ENCODE measurements at places on chromosomes 1 and 21.

- DNase-seq: no peak
Measured at GRCh38 chr1:202576816-202577215, 133.4 kb downstream of the SYT2 start.

GRCh38 chr1:171663854-171664575 lies 11.5 kb upstream of the MYOC start:
- DNase-seq: no peak

DNA sequence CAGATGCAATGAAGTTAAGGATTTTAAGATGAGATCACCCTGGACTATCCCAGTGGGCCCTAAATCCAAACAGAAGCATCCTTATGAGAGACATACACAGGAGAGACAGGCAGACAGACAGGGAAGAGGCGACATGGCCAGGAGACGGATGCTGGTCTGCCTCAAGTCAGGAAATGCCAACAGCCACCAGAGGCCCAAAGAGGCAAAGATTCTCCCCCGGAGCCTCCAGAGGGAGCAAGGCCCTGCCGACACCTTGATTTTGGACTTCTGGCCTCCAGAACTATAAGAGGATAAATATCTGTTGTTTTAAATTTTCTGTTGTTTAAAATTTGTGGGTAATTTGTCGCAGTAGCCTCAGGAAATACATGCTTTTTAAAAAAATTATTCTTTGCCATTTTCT lies 116.4 kb downstream of the GLIS1 start:
- no peak for DNase-seq

DNA sequence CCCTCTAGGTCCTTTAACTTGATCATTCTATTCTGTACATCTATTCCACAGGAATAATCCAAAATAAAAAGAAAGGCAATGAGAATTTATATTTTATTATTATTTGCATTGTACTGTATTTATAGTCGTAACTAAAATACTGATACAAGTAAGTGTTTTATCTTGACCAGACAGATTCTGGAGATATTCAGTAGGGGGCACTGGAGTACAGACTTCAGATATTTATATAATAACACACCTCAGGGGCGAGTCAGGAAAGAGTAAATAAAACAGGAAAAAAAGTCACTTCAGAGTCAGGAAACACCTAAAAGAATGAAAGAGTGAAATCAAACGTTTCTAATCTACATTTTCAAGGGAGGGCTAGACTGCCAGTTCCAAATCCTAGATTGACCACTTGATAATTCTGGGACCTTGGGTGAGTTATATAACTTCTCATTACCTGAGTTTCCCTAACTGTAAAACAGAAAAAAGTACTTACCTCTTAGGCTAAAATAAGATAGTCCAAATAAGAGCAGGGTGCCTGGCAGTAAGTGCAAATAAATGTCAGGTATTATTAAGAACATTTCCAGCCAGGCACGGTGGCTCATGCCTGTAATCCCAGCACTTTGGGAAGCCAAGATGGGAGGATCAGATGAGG lies 31.1 kb upstream of the MTF1 start:
- peak; percentile 34 for DNase-seq

- DNase-seq: no peak
Measured at GRCh38 chr21:46057710-46058241, 40.1 kb upstream of the COL6A2 start.

DNA sequence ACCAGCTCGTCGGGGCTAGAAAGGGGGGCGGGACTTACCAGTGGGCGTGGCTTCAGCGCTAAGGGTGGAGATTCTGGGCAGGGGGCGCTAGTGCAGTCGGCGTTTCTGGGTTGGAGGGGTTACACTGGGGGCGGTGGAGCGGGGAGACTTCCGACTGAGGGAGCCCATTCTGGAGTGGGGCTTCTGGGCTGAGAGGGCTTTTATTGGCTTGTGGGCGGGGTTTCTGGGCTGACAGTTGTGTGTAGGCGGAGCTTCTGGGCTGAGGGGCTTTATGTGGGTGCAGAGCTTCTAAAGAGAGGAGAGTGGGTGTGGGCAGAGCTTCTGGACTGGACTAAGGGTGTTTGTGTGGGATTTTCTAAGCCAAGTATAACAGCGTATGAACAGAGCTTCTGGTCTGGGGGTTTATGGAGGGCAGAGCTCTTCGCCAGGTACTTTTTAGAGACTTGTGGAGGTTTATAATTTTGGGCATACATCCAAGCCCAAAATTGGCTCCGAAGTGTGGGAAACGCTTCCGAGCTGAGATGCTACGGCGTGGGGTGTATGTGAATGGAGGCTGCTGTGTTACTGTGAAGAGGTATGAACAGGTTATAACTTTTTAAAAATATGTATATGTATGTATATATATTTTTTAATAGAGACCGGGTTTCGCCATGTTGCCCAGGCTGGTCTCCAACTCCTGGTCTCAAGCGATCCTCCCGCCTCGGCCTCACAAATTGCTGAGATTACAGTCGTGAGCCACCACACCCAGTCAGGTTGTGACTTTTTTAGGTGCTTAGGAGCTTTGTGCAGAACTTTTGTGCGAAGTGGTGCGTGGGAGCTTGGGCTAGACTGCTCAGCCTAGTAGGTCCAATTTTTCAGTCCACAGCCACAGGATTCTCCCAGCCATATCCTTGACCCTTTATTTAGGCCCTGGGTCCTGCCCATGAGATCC lies 825 bp downstream of the TMEM39B start:
- peak; percentile 85 for DNase-seq

- no peak for DNase-seq
Measured at GRCh38 chr1:91546876-91547275, 46.2 kb downstream of the CDC7 start.

- DNase-seq: no peak
Measured at GRCh38 chr1:112502826-112503225, 5.9 kb upstream of the WNT2B start.

DNA sequence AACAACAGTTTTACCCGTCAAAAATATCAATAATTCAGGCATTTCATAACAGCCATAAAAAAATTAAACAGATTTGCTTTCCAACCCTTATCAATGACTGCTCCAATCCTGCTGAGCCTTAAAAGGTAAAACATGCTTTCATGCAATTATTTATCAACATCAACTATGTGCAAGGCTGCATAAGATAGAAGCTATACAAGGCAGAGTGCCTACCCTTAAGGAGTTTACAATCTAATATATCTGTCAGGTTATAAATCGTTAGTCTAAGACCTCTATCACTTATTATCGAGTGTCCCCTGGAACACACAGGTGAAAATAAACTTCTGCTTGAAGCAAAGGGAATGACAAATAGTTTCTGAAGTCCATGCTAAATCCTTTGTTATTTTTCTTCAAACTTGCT lies 1.8 kb downstream of the ERRFI1 start:
- no peak for DNase-seq

DNA sequence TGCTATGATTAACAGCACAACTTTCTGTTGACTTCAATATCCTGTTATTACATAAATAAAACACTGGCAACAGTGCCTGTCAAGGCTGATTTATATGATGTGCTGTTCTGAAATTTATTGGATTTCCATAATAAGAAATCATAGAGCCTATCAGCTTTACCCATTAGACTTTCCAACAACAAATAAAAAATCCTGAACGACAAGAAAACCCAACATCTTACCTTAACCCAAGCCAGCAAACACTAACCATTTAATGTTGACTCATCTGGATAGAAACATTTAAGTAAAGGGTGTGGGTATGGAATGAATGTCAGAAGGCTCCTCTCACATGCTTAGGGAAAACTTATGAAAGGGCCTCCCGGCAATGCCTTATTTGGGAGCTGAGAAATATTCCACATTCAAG lies 165.1 kb downstream of the SLC45A1 start:
- DNase-seq: no peak

DNA sequence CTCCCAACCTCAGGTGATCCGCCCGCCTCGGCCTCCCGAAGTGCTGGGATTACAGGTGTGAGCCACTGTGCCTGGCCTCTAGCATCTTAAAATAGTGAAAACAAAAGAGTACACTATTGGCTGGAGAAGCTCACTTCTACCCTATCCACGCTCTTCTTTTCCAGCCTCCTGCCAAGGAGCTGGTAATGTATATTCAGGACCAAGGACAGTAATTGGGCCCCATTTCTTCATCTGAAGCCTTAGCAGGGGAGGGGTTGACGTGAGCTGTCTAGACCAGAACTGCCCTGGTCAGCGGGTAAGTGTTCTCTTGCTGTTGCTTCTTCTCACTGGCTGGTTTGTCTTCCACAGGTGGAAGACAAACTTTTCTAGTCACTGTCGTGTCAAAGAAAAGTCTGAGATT lies 70.2 kb downstream of the DNM3 start:
- DNase-seq: no peak
